Vagina (tissue), 2 donors: ENCODE measurements at places on chromosomes 12 and 14. TPM values are rescaled to one million over a fixed set of nuclear protein-coding genes. Genes with fewer than 3 reads are reported as not detected.

DNA sequence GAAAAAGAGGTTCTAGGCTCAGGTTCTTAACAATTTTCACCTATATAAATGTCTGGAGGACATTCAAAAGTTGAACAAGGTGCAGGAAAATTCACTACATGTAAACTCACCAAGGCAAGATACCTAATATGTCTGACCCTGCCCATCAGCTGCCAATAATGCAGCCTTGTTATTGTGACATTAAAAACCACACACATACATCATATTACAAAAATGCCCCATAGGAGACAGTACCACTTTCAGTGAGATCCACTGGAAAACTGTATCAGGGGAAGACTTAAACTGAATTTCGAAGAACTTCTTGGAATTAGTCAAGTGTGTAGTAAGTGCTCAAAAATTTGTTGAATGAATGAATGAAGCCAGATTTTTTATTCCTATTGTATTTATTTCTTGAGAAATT, 83.1 kb downstream of the KICS2 start:
- no peak for DNase-seq

- DNase-seq: no peak
These were observed 627 bp downstream of the HOXC8 start for GRCh38 chr12:54009171-54010052.

GSKIP gene
- total RNA-seq: 8.1 TPM

CLEC1B gene
- total RNA-seq: not detected

TAS2R43 gene
- 7.1 TPM for total RNA-seq
